ENCODE measurements at places on chromosomes 3 and 15. TPM values are rescaled to one million over a fixed set of nuclear protein-coding genes. Genes with fewer than 3 reads are reported as not detected.

TMC3 gene
- not detected for total RNA-seq

PTX3 gene
- total RNA-seq: 0.61 TPM

PDHB gene
- 24.4 TPM for total RNA-seq

SLC6A20 gene
- total RNA-seq: not detected

MYO1E gene
- 55.3 TPM for total RNA-seq

P2RY12 gene
- total RNA-seq: 1.4 TPM

SLC12A8 gene
- total RNA-seq: 11.5 TPM

GOLGA6L7 gene
- total RNA-seq: not detected

EXD1 gene
- total RNA-seq: not detected

ETFA gene
- 74.0 TPM for total RNA-seq

GP5 gene
- total RNA-seq: 0.52 TPM

SEMA5B gene
- total RNA-seq: 0.36 TPM

KBTBD13 gene
- total RNA-seq: 0.08 TPM

LEKR1 gene
- total RNA-seq: 3.0 TPM

CDV3 gene
- total RNA-seq: 151 TPM

PLA2G4D gene
- total RNA-seq: 0.12 TPM

SRGAP3 gene
- 13.1 TPM for total RNA-seq

CLRN1 gene
- not detected for total RNA-seq

IL12A gene
- total RNA-seq: 0.20 TPM

BRK1 gene
- 128 TPM for total RNA-seq

C2CD4A gene
- total RNA-seq: not detected

CYP8B1 gene
- not detected for total RNA-seq

ADGRG7 gene
- not detected for total RNA-seq

NR2E3 gene
- not detected for total RNA-seq

ASB14 gene
- not detected for total RNA-seq

GANC gene
- total RNA-seq: 30.3 TPM

NRG4 gene
- not detected for total RNA-seq

CYP19A1 gene
- 0.81 TPM for total RNA-seq

CELF6 gene
- total RNA-seq: 4.2 TPM

PLCL2 gene
- 20.1 TPM for total RNA-seq

ITGA11 gene
- total RNA-seq: 15.6 TPM

SAXO2 gene
- 10.0 TPM for total RNA-seq

GOLGA8T gene
- 0.71 TPM for total RNA-seq

SPESP1 gene
- 3.1 TPM for total RNA-seq

CCR2 gene
- total RNA-seq: 0.43 TPM

MUSTN1 gene
- 8.6 TPM for total RNA-seq

ALDH1L1 gene
- 51.5 TPM for total RNA-seq

ABHD17C gene
- total RNA-seq: 4.5 TPM

PPARG gene
- 12.8 TPM for total RNA-seq
